ENCODE measurements at places on chromosomes 7 and 10.
A peak's percentile ranks its signal among the peaks of the same experiment; 100 is the strongest.

DNA sequence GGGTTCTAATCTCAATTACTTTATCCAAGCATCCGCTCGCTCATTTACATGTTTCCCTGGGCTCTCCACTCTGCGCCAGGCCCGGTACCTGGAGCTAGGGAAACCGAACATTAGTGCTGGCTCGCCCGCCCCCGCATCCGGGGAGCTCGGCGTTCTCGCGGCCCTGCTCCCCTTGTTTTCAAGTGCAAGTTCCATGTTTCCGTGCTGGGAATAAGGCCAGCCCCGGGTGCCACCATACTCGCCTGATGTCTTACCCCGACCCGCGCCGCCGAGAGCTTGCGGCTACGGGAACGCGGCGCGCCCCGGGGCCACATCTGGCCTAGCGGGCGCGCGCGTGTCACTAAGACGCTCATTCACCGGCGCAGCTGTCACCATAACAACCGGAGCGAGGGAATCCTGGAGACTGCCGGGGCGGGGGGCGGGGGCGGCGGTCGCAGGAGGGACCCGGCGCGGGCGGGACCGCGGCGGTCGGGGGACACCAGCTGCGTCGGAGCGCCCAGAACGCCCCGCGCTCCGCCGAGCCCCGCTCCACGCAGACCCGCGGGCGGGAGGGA lies at the start of gene NEURL1:
Gene NEURL1, plus strand, starts transcription at position 344 of the 554 bp plus-strand sequence. CDS start 683 bp downstream, outside the sequence.
- peak; percentile 42 for DNase-seq

DNA sequence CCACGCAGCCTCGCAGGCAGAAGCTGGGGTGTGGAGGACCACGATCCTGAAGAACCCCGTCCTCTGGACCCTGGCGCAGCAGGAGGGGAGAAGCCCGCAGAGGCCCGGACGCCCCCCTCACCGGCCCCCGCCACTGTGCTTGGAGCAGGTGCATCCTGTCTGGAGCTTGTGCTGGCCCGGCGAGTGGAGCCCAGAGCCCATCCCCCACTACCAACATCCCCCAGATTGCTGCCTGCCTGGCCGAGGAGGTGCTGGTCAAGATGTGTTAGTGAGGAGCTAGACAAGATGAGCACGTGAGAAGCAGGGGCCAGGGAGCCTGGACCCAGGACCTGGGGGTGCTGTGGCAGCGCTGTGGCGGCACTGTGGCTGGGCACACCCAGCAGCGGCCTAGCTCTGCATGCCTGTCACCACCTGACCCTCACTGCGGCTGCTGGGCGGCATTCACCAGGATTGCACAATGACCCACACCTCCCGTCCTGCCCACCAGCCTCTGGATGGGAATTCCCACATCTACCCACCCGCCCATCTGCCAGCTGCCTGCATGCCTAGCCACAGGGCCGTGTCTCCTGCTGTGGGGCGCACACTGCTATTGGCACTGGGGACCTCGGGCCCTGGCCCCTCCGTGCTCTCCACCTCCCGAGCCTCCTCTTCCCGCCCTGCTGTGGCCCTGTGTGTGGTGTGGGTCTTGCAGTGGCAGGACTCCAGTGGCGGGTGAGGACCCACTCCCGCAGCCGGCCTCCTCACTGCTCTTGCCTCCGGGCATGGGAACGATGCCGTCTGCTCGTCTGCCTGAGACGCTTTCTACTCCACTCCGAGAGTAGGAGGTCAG lies 11.8 kb downstream of the GPR146 start:
- DNase-seq = no peak

DNA sequence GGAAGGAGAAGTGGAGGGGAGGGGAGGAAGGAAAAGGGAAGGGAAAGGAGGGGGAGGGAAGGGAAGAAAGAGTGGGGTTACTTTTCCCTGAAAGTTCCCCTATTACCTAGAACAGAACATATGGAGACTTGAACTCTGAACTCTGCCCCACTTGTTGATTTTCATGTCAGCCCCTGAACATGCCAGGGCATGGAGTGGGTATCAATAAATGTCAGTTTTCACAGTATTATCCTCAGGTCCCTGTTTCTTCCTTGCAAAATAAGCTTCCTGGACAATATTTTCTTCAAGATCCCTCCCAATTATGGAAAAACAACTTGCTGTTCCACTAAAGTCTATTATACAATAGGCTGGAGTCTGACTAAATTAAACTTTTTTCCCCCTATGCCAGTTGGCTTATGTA lies 46.9 kb upstream of the LYZL1 start:
- no peak for DNase-seq

DNA sequence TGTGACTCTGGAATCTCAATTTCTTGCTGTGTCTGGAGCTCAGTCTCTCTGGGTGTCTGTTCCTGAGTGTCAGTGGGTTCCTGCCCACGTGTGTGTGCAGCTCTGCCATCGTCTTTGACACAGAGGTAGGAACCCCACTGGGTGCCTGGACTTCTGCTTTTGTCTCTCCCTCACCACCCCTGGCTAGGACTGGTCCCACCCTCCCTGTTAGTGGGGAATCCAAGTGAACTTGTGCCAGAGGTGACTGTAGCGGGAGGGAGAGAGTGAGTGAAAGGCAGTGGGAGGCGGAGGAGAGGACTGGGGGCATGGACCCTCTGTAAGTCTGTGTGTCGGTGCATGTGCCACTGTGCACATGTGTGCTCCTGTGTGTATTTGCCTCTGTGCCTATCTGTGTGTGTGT lies 299.9 kb upstream of the ZMIZ1 start:
- no peak for DNase-seq

- DNase-seq = no peak
These were observed 39.6 kb upstream of the IKZF1 start for GRCh38 chr7:50264908-50265307.

DNA sequence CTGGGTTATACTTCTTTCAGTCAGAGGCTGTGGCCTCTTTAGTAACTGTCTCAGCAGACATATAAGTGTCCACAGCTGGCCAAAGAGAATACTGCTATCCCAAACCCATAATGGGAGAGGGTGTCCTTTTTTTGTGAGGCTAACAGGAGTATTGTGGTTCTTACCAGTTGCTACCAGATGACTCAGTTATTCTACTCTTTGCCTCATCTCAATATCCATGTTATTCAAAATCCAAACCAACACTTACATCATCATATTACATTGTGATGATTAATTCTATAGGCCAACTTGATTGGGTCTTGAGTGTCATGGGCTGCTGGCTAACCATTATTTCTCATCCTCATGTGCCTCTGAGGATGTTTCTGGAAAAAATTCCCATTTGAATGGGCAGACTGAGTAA lies 120.9 kb downstream of the TMEM168 start:
- no peak for DNase-seq

- DNase-seq = no peak
These were observed 120.7 kb downstream of the CXCL12 start for GRCh38 chr10:44264244-44264643.

GRCh38 chr10:125300937-125301336 lies 140.6 kb upstream of the CTBP2 start:
- DNase-seq = no peak

DNA sequence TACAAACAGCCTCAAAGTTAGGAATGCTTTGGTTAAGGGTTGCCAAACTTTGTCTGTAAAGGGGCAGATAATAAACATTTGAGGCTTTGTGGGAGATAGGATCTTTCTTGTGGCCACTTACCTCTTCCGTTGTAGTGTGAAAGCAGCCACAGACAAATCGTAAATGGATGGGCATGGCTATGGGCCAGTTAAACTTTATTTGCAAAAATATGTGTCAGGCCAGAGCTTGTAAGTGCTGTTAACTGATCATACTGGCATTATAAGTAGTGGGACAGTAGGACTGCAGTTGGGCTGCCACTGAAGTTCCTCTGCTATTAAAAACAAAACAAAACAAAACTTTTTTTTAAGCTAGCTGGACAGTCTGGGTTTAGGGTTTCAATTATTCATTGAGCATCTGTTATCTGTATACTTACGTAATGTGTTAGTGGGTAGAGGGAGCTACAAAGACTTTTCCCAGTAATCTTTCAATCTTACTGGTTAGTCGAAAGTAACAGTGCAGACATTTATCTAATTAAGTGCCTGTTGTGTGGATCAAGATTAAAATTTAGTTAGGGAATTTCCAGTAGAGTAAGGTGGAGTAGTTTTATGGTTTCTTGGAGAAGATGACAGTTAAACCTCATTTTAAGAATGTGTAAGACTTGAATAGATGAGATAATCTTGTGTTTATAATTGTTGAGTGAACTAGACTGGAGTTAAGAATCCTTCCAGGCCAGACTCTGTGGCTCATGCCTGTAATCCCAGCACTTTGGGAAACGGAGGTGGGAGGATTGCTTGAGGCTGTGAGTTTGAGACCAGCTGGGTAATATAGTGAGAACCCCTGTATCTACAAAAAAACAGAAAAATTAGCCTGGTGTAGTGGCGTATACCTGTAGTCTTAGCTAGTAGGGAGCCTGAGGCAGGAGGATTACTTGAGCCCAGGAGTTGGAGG lies 100.1 kb downstream of the BTRC start:
- DNase-seq = no peak

DNA sequence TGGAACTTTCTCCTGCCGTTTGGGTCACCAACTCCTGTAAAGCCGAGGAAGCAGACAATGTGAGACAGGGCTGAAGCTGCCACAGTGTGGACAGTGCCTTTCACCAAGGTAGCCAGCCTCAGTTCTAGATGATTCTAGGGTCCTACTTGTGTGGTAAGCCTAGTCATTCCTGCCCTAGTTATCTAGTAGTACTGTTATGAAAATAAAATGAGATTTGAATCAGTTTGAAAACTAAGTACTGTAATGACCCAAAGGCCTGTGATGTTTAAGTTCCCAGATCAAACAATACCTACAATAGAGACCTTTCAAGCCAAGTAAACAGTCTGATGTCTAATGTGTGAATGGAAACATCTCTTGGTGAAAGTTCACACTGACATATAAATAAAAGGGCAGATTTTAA lies 37.1 kb downstream of the POLL start:
- DNase-seq = no peak

DNA sequence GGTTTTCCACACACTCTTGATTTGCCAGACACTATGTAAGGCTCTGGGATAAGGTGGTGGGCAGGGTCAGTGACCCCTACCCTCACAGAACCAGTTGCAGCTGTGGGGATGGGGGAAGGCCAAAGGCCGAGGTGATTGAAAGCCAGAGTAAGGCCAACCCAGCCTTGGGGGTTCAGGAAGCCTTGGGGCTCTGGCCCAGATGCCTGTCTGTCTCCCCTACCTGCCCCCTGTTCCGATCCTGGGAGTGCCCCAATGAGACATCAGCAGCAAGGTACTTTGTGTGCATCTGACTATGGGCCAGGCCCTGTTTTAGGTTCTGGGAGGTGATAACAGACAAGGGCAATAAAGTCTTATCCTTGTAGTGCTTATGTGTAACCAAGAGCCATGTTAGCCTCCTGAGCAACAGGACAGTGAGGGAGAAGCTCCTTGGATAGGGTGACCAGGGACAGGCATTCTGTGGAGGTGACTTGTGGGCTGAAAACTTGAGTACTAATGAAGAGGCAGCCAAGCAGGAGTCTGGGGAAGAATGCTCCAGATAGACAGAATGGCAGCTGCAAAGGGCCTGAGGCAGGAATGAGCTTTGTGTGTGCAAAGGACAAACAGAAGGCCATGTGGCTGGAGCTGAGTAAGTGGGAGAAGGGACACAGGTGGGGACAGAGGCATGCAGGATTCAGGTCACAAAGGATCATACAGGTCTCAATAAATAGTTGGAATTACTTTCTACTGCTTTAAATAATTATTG lies 35.4 kb downstream of the TSPAN14 start:
- no peak for DNase-seq

GRCh38 chr10:102927311-102928010 lies 9.4 kb downstream of the CNNM2 start:
- no peak for DNase-seq

GRCh38 chr10:44724415-44725174 lies 186.5 kb upstream of the TMEM72 start:
- DNase-seq = peak; percentile 52

DNA sequence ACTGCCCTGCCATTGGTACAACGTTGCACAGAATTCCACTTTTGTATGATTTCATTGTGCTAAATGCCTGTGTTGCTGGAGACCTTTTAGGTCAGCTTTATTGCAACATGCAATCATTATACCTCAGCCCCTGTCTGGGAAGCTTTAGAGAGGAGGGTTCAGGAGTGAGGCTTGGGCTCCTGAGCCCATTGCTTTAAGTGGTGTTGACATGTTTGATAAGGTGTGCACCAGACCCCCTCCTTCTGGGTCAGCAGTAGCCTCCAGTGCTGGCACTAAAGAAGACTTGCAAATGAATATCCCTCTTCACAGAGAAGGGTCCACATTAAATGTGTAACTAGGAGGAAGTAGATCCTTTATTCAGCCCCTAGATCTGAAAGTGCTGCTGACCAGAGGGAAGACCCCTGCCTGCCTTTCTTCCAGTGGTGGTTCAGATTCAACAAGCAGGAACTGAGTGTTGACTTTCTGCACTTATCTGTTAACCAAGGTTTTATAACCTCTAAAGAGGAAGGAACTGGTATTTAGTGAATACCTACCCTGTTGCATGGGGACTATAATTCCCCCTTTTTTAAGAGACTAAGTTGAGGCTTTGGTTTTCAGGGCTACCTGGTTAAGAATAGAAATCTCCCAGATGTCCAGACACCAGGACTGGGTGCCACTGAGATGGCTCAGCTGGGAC lies 369.4 kb upstream of the IGFBP3 start:
- no peak for DNase-seq

- DNase-seq = no peak
These were observed 75.5 kb downstream of the CARD11 start for GRCh38 chr7:2968176-2968575.

- DNase-seq = no peak
These were observed 25.4 kb upstream of the CCDC3 start for GRCh38 chr10:13026873-13027272.

DNA sequence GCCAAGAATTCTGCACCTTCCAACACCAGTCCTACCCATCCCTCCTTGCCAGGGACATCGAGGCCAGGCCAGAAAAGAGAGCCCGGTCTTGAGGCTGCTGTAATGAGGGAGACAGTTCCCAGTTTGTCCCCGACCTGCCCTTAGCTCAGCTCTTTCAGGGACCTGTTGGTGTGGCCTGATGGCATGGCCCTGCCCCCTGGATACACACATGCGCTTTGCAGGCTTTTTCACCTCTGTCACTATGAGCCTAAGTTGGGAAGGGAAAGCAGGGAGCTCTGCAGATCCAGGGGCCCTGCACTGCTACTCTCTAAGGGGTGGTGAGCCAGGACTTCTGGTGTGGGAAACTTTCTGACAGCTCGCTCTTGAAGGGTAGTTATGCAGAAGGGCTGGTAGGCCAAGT lies 2.1 kb downstream of the SCD start:
- DNase-seq = no peak

- no peak for DNase-seq
These were observed 80.2 kb upstream of the TMEM229A start for GRCh38 chr7:124113045-124113444.

- no peak for DNase-seq
These were observed 25.7 kb downstream of the FOXL3 start for GRCh38 chr7:315516-316265.

DNA sequence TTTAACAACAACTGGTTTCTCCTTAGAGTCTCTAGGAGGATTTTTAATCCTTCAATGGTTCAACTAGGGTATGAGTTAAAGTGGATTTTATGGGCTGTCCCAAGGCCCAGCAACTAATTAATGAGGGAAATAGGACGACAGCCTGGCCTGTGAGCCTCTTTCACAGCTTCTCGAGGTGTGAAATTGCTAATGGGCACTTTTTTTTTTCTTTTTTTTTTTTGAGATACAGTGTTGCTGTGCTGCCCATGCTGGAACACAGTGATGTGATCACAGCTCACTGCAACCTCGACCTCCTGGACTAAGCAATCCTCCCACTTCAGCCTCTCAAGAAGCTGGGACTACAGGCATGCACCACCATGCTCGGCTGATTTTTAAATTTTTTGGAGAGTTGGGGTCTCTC lies 87.0 kb downstream of the MARCHF5 start:
- no peak for DNase-seq

- no peak for DNase-seq
These were observed 41.0 kb downstream of the UBE2H start for GRCh38 chr7:129911790-129912189.
